ENCODE measurements at places on chromosomes 5 and 9.

- no peak for DNase-seq
Observed at GRCh38 chr5:19927919-19928318, 60.1 kb downstream of the CDH18 start.

DNA sequence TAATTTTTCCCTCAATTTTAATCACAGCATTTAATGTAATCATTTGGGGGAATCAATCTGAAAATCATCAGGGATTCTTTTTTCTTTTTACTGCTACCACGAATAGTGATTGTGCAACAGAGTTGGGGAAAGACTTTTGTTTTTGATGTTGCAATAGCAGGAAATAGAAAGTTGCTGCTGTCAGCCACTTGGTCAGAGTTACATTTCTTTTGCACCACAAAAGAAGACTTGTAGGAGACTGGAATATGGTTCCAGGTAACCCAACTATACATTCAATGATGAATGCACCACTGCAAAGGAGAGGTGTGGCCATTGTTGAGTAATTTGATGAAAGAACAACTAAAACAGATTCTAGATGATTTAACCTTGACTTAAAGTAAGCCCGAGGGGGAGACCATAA, 46.3 kb upstream of the PALM2AKAP2 start:
- DNase-seq = no peak

DNA sequence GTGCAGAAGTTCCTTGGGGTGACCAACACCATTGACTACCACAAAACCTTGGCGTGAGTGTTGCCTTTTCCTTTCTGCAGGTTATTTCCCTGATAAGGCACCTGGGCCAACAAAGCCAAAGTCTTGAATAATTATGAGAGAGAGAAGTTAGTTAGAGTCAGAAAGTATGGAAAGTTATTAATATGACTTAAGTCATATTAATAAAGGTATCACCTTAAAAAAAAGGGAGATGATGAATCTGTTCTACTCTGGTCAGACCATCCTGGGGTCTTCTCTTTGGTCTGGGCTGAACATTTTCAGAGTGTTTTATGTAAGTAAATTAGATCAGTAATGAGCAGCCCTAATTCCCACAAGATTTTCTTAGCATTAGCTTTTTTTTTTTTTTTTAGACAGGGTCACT, 41.8 kb downstream of the NDST1 start:
- DNase-seq = no peak

GRCh38 chr5:151248651-151249050, 4.3 kb upstream of the GM2A start:
- no peak for DNase-seq

DNA sequence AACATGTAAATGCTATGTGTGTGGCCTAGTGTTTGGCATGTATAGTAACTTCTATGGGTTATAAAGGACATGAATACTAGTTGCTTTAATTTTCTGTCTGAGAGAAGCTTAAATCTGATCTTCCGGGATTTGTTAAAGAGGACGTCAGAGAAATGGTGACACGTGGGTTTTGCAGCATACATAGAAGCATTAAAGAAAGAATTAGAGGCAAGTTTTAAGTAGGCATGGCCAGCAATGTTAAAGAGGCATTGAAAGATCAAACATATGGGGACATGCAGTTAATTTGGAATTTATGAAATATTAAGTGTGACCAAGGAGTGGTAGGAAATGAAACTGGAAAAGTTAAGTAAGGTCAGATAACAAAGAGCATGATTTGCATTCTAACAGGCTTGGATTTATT, 311.4 kb upstream of the RIOK2 start:
- DNase-seq = no peak

- no peak for DNase-seq
Observed at GRCh38 chr5:36070687-36071571, 4.2 kb upstream of the UGT3A2 start.

- DNase-seq = no peak
Observed at GRCh38 chr9:79220666-79221065, 351.1 kb upstream of the TLE4 start.

GRCh38 chr5:173778784-173779304, 109.3 kb upstream of the CPEB4 start:
- no peak for DNase-seq

- DNase-seq = no peak
Observed at GRCh38 chr9:124191691-124192395, 65.9 kb upstream of the NEK6 start.

GRCh38 chr9:90853945-90854344, 52.3 kb downstream of the SYK start:
- no peak for DNase-seq

GRCh38 chr5:6506611-6507010, 58.0 kb downstream of the UBE2QL1 start:
- no peak for DNase-seq

- DNase-seq = no peak
Observed at GRCh38 chr5:37045703-37046102, 169.1 kb downstream of the NIPBL start.

DNA sequence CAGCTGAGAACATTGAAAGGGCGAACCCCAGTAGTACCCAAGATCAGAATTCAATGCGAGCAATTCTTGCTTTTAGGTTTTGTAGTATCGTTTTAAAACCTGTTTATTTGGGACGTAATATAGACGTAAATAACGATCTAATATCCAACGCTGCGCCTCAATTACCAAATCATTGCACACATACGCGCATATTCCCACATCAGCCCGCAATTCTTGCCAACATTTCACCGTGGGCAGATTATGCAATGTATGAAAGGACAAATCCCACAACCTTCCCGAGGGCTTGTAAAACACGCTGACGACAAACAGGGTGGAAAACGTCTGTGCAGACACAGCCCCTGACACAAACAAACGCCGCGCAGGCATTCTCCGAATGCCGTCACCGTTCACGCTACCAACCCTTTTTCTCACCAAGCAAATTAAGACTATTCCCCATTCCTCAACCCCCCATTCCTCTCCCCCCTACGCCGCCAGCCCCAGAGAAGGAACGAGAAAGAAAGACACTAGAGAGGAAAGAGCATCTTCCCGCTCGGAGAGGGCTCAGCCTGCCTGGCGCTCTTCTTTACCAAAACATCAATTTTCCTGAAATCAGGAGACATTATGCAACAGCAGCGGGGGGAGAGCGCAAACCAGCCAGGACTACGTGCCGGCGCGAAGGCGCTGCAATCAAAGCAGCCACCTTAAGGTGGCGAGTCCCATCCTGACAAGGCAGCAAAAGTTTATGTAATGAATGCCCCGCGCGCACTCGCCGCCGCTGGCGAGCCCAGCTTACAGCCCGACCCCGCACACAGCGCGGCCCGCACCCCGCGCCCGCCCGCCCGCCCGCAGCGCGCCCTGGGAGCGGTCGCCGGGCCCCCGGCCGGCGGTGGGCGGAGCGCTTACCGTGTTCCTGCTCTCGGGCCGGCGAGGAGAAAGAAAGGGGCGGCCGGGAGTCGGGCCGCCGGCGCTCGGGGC, 597 bp downstream of the NFIL3 start:
- peak; percentile 61 for DNase-seq

Data from CD4-positive, alpha-beta T cell treated with Interleukin-1 beta for 1 hour (primary cell).